ENCODE measurements at places on chromosomes 6 and 20. TPM values are rescaled to one million over a fixed set of nuclear protein-coding genes. Genes with fewer than 3 reads are reported as not detected.
A peak's percentile ranks its signal among the peaks of the same experiment; 100 is the strongest.

Gene MAS1
- not detected for total RNA-seq

Gene SCGN
- total RNA-seq, result 14.1 TPM

Gene NELFE
- total RNA-seq, result 81.7 TPM

Gene SLC17A4
- total RNA-seq, result not detected

Gene ADNP
- 23.7 TPM for total RNA-seq

Gene CAP2
- total RNA-seq, result 59.9 TPM

Gene SLC17A2
- not detected for total RNA-seq

Gene ZC2HC1B
- total RNA-seq, result not detected

Gene ROS1
- total RNA-seq, result not detected

Gene FLRT3
- total RNA-seq, result 17.8 TPM

Gene MUC22
- not detected for total RNA-seq

- DNase-seq, result no peak
Measured at GRCh38 chr6:105493736-105494135, 90.9 kb upstream of the PREP start.

GRCh38 chr6:101779051-101779844, 385.7 kb downstream of the GRIK2 start:
- DNase-seq, result no peak

DNA sequence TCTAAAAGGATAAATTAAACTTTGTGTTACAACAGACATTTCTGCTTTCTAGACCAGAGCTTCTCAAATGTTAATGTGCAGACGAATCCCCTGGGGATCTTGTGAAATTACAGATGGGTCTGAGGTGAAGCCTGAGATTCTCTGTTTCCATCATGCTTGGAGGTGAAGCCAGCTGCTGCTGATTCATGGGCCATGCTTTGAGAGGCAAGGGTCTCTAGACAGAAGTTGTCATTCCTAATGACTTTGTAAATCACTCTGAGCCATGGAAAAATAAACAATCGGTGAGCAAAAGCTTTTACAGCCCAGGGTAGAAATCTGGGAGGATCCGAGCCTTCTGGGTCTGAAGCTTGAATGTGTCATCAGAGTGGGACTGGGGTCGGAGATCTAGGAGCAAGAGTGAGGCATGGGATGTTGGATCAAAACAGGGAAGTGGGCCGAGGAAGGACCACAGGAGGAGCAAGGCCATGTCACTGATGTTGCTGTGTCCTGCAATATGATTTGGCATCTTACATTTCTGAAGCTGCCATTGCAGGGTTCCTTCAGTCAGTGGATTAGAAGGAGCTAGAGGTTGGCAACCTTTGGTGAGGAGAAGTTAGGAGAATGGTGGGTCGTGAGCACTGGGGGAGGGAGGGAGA, 77.3 kb downstream of the TRMT11 start:
- DNase-seq, result no peak

DNA sequence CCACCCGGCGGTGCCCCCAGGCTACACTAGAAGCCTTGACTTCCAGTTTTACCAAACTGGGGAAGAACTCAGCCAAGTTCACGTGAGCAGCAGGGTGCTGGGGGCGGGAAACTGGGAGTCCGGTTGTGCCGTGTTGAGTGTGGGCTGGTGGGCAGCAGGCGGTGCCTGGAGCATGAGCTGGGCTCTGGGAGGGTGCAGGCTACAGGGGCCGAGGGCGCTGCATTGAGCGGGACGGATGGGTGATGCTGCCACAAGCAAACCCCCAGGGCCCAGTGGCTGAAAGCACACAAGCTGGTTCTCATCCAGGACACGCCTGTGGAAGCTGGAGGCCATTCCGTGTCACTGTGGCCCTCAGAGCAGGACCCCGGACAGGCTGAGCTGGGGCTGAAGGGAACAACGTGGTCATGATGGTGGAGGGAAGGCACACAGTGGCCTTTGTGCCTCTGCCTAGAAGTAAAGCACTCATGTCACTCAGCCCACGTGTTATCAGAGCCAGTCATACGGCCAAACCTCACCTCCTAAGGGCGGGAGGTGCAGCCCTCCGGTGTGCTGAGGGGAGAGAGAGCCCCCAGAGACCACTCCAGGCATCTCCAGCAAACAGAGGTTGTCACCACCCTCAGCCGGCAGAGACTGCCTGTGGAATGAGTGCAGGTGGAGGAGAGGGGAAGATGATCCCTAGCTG, 29.5 kb downstream of the RBM38 start:
- DNase-seq, result no peak

DNA sequence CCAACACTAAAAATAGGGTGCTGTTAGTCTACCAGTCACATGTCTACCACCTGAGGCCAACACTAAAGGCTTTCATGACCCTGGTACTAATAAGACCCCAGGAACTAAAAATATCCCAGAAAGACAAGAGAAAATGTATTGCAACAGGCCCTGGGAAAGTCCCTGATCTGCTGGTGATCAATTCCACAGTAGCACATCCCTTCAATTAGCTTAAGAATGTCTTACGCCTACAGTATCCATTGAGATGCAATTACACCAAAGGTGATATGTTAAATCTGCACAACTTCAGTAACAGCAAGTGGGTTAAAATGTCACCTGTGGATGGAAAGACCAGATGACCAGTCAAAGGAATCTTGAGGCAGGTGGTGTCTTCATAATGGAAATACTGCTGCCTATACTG, 3.1 kb downstream of the SEMG1 start:
- DNase-seq, result no peak

DNA sequence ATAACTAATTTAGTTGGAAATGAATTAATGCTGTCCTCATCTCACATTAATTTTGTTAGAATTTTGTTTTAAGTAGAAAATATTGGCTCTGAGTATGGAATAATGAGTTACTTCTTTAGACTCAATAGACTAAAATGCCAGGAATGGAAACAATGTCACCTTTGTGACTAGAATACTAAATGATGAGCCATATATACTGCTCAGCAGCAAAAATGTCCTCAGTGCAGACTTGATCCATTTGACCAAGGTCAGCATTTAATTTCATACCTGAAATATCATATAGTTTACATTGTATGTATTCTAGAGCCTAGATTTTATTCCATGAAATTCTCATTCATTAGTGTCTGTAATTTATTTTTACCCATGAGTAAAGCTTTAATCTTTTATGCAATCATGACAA, 217.7 kb downstream of the ADGRB3 start:
- DNase-seq, result no peak

DNA sequence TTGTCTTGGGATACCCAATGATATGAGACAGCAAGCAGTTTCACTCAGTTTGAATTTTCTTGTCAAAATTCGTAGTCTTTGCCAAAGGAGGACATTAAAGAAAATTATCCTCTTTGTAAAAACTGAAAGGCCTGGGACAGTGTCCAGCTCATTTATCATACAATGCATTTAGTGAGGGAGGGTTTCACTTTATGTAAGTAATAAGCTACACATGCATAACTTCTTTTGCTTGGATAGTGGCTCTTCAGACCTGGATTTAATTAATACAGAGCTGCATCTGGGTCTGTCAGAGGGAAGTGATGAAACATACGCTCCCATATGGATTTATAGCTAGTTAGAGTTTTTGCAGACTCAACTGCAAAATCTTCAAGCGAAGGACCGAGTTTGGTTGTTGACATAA, 175.6 kb downstream of the PHACTR1 start:
- no peak for DNase-seq

DNA sequence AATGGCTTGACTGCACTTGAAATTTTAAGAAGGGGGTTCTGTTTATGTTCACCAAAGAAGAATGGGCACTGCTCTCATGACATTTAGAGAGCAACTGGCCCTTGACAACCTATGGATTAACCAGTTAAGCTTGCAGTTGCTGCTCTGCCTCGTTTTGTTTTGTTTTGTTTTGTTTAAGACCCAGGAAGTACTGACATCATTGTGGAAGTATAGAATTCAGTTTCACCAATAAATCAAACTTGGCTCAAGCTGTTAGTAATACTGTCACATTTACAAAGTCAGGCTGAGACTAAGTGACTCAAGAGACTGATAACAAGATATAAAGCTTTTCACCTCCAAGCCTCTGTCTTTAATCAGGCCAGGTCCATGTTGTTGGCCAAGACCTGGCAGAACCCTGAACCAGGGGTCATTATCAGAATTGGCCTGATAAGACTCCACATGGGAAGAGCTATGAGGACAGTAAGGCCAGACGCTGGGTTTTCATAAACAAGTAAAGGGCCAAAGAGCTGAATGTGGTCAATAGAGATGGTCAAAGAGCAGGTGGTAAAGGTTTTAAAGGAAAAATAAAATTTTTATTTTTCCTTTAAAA, 99.4 kb upstream of the VGLL2 start:
- DNase-seq, result no peak

- no peak for DNase-seq
Measured at GRCh38 chr6:17418281-17419188, 25.1 kb downstream of the CAP2 start.

GRCh38 chr6:155245831-155246230, 18.0 kb upstream of the CLDN20 start:
- no peak for DNase-seq

- DNase-seq, result no peak
Measured at GRCh38 chr6:111610548-111611172, 5.0 kb upstream of the TRAF3IP2 start.

- no peak for DNase-seq
Measured at GRCh38 chr20:19935842-19936241, 81.3 kb upstream of the NAA20 start.

DNA sequence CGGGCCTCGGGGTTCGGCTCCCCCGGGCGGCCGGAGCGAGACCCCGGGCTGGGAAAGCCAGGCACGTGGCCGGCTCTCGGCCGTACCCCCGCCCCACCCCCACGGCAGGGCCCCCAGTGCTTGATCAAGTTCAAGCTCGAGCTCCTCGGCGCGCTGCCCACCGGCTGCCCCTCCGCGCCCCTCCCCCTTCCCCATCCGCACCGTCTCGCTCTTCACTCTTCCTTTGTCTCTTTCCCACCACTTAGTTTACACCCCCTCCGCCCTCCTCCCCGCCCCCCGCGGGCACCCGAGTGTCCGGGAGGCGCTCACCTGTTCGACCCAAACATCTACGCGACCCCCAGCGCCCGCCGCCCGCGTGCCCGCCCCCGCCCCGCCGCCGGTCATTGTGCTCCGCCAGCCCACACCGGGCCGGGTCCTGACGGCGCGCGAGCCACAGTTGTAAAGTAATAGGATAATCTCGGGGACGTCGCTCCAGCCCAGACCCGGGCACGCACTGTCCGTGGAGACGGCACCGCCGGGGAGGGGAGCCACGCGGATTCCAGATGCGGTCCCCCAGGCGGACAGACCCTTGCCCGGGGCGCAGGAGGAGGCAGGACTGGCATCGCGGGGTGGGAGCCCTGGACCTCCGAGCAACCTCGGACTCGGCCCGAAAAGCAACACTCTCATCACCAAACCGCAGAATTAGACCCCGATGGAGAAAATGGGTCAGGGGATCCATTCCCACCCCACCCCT, 100.7 kb downstream of the NOL4L start:
- DNase-seq, result no peak

GRCh38 chr6:211871-212497, 80.3 kb upstream of the DUSP22 start:
- no peak for DNase-seq

DNA sequence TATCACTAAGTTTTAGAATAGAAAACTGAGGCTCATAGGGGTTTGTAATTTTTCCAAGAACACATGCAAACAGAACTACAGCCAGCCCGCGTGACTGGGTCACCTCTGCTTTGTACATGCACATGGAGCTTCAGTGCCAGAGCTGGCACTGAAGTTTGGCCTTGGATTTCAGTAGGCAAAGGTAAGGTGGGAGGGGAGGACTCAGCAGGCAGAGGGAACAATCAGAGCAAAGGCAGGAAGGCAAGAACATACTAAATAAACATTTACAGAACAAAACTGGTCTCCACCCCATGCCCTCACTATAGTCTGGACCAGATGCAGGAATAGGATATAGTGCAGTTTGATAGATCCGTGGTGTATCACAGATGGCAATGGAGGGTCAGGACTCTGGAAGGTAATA, 13.6 kb upstream of the ABRACL start:
- no peak for DNase-seq

DNA sequence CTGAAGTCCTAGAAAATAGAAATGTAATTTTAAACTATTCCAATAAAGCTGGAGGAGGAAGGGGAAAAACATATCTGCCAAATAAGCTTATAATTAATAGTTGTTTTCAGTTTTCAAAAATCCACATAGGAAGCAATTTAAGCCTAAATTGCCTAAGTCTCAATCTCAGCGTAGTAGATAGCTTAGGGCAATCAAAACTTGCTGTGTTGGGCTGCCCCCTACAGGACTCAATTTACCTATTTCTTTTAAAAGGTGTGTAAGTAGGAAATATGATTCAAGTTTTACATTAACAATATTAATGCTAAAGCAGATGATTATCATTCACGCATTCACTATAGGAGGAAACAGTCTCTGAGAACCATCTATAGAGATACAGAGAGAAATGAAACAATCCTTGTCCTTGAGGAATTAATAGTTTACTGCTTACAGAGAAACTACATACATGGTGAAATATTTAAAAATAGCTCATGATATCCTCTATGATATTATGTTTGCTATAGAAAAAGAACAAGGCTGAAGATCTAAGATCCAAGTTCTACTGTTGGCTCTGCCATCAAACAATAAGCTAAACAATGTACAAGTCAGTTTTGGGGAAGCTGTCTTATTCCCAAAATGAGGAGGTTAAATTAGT, 102.1 kb downstream of the ATG5 start:
- DNase-seq, result no peak

GRCh38 chr6:74551896-74552295, 654.0 kb downstream of the COL12A1 start:
- DNase-seq, result no peak

- no peak for DNase-seq
Measured at GRCh38 chr6:105771313-105771970, 314.7 kb upstream of the PRDM1 start.

GRCh38 chr20:59825563-59825920, 107.9 kb downstream of the SYCP2 start:
- DNase-seq, result peak; percentile 11

DNA sequence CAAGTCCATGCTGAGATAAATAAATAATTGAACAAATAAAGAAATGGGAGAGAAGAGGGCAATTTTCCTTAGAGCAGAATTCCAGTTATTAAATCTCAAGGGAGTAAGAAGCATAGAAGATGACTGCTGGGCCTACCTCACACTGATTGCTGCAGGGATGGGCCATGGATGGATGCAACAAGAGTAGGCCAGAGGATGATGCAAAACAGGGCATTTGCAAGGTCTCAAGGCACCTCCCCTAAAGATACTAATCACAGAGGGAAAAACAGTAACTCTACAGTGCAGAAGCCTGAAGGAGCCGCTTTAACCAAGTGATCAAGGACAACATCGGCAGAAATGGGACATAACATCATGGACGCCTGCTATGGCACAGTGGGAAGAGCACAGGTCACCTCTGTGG, 1.7 kb upstream of the SCP2D1 start:
- DNase-seq, result no peak
